Heart left ventricle (tissue), 16 donors: ENCODE measurements at places on chromosomes 1 and 21. TPM values are rescaled to one million over a fixed set of nuclear protein-coding genes. Genes with fewer than 3 reads are reported as not detected.

DNA sequence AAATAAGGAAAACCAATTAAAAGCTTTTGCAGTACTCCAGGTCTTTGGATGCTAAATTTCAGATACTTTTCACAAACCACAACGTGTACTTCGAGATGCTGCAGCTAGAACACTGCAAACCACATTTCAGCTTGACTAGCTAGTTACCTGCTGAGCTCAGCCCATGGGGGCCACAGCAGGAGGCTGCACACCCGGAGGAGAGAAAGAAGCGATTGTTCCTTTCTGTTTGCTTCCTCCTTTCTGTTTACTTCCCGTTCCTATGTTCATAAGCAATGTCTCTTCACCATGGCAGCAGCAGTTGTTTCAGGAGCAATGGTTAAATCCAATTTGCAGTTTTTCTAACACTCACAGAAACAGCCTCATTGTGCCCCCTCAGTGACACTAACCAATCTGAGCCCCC is 225.6 kb upstream of the FGGY start:
- H3K4me3 ChIP-seq = no peak overlapping the region
- peaks cover 19% of the 10 kb centered on the region for H3K4me1 ChIP-seq
- no peaks in the 10 kb centered on the region for H3K36me3 ChIP-seq
- no peaks in the 10 kb centered on the region for H3K27me3 ChIP-seq

GRCh38 chr1:30371888-30372791 is 351.2 kb downstream of the MATN1 start:
- DNase-seq = no peak
- H3K27me3 ChIP-seq = peaks cover 16% of the 10 kb centered on the region
- H3K4me1 ChIP-seq = no peaks in the 10 kb centered on the region
- H3K27ac ChIP-seq = no peak overlapping the region
- H3K36me3 ChIP-seq = no peaks in the 10 kb centered on the region
- no peak overlapping the region for H3K4me3 ChIP-seq

GRCh38 chr1:30682396-30683275 is 40.7 kb downstream of the MATN1 start:
- no peaks in the 10 kb centered on the region for H3K36me3 ChIP-seq
- H3K27ac ChIP-seq = no peak overlapping the region
- DNase-seq = no peak
- H3K4me3 ChIP-seq = no peak overlapping the region
- H3K27me3 ChIP-seq = peaks cover 19% of the 10 kb centered on the region

GRCh38 chr21:15631342-15631741 is 98.4 kb upstream of the USP25 start:
- H3K4me3 ChIP-seq = no peak overlapping the region
- no peak for DNase-seq
- no peaks in the 10 kb centered on the region for H3K27me3 ChIP-seq
- H3K27ac ChIP-seq = no peak overlapping the region
- no peaks in the 10 kb centered on the region for H3K4me1 ChIP-seq

GPBP1L1 gene
- total RNA-seq = 73.8 TPM

TSSK3 gene
- 2.1 TPM for total RNA-seq

SPRR2F gene
- total RNA-seq = not detected
